ENCODE measurements at places on chromosomes 16 and 17.

GRCh38 chr16:77977339-77977738, 45.0 kb upstream of the CLEC3A start:
- DNase-seq, result no peak

DNA sequence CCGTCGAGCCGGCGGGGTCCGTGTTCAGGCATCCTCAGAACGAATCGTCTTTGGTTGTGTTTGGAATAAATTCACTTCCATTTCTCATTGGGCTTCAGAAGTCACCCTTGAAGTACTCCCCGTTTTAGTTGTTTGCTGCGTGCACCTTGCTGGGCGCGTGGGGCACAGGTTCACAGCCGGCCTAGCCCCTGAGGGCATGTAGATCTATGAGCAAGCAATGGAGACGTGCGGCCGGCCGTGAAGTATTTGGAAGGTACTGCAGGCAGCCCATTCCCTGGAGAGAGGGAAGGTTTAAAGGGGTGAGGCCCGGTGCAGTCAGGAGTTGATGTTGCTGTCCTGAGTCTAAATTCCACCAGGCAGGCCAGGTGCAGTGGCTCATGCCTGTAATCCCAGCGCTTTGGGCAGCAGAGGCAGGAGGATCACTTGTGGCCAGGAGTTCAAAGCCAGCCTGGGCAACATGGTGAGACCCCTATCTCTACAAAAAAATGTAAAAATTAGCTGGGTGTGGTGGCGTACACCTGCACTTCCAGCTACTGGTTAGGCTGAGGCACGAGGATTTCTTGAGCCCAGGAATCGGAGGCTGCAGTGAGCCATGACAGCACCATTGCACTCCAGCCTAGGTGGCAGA, 714 bp downstream of the ACSF3 start:
- DNase-seq, result no peak

DNA sequence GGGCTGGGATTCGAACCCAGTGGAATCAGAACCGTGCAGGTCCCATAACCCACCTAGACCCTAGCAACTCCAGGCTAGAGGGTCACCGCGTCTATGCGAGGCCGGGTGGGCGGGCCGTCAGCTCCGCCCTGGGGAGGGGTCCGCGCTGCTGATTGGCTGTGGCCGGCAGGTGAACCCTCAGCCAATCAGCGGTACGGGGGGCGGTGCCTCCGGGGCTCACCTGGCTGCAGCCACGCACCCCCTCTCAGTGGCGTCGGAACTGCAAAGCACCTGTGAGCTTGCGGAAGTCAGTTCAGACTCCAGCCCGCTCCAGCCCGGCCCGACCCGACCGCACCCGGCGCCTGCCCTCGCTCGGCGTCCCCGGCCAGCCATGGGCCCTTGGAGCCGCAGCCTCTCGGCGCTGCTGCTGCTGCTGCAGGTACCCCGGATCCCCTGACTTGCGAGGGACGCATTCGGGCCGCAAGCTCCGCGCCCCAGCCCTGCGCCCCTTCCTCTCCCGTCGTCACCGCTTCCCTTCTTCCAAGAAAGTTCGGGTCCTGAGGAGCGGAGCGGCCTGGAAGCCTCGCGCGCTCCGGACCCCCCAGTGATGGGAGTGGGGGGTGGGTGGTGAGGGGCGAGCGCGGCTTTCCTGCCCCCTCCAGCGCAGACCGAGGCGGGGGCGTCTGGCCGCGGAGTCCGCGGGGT, at the start of gene CDH1:
Gene CDH1 (plus strand): TSS at position 247 of the 684 bp plus-strand sequence. CDS start 124 bp downstream, at position 371.
- peak; percentile 17 for DNase-seq

DNA sequence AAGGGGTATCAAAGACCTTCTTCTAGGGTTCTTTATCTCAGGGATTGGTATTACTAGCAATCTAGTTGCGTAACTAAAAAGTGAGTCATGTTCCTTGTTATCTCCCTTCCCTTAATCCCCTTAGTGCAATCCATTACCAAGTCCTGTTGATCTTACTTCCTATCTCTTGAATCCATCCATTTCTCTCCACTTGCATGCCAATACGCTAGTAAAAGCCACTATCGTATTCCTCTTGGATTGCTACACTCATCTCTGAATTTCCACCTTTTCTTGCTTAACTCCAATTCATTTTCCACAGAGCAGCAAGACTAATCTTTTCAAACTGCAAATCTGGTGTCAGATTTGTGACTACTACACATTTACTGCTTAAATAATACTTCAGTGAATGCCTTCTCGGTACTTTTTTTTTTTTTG, 1.8 kb upstream of the ADAT1 start:
- no peak for DNase-seq

- peak; percentile 30 for DNase-seq
These were observed 25.9 kb downstream of the CYB561 start for GRCh38 chr17:63419949-63420867.

GRCh38 chr16:83781-84615, 6.0 kb downstream of the MPG start:
- no peak for DNase-seq

DNA sequence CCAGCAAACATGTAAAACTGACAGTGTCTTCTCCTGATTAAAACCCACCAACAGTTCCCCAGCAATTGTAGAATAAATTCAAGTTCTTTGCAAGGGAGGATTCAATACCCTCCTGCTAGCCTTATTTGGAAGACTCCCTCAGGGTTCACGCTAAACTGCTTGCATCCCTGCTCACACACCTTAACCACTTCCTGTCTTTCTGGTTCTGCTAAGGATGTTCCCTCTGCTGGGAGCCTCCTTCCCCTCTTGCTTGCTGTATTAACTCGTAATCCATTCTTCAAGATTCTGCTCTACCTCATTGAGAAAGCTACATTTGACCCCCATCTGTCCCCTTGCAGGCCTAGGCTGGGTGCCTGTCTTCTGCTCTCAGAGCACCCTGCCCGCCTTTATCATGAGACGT, 2.3 kb upstream of the SHISA6 start:
- DNase-seq, result no peak

DNA sequence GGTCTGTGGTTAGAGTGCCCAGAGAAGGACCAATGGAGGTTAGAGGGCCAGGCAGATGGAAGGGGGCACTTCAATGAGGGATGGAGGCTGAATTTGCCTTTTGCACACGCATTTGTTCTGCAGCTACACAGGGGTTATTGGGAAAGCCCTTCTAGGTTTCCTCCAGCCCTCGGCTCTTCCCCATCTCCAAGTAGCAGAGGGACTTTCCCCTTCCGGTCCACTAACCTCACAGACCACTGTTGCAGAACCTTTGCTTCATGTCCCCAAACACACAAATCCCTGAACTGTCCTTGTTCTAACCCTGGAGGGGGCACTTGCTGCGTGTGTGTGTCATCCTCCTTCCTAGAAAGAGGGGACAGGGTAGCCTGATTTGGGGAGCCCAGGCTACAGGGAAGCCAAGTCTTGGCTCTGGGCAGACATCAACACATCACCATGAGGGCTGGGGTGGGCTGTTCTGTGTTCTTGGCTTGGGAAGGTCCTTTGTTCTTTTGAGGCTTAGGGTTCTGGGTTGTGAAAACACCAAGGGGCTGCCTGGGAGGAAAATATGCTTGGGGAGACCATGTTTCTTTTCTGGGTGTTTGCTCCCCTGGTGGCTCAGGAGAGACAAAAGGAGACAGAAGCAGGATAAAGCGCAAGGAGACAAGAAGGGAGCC, 7.3 kb upstream of the NR1D1 start:
- no peak for DNase-seq

- DNase-seq, result no peak
These were observed 43.0 kb downstream of the BEAN1 start for GRCh38 chr16:66469947-66470546.

DNA sequence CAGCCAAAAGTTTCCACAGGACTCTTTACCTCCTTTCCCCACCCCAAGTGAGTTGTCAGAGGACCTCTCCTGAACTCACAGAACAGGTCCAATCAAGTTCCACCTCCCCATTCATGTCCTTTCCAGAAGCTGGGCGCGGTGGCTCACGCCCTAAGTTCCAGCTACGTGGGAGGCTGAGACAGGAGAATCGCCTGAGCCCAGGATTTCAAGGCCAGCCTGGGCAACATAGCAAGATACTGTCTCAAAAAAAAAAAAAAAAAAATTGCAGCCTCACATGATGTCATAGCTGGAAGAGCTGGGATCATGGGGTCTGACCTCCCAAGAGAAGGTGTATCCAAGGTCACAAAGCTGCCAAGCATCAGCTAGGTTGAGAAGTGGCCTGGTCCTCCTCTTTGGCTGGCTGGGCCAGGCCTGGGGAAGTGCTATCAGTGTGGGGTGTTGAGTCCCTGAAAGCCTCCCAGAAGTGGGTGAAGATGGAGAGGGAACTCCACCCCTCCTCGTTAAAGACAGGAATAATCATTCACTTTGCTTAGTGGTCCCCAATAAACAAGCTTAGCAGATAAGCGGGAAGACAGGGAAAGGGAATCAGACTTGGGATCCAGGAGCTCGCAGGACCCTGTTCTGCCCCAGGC, 5.5 kb upstream of the MNT start:
- no peak for DNase-seq

DNA sequence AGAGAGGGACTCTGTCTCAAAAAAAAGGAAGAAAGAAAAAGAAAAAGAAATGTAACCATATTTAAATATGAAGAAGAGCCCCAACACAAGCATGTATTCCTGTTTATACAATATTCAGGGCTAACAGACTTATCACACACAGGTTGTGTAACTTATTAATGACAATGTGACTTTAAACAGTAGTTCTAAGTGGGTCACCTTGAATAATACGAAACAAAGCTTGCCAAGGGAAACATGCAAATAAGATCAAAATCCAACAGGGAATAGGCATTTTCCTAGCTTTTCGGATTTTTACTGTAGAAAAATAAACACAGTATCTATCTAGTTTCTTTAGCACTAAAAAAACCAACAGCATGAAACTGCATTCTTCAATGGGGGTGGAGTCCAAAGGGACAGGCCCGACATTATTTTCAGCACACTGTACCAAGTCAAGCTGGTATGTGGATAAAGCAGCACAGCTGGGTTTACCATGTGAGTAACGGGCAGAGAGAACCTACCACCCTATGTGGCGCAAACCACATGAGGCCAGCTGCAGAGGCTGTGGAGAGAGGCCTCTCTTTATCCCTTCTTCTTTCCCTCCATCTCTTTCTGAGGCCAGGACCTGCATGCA, 45.3 kb downstream of the TOM1L2 start:
- DNase-seq, result no peak

GRCh38 chr16:4019371-4019791, 96.9 kb downstream of the ADCY9 start:
- no peak for DNase-seq

DNA sequence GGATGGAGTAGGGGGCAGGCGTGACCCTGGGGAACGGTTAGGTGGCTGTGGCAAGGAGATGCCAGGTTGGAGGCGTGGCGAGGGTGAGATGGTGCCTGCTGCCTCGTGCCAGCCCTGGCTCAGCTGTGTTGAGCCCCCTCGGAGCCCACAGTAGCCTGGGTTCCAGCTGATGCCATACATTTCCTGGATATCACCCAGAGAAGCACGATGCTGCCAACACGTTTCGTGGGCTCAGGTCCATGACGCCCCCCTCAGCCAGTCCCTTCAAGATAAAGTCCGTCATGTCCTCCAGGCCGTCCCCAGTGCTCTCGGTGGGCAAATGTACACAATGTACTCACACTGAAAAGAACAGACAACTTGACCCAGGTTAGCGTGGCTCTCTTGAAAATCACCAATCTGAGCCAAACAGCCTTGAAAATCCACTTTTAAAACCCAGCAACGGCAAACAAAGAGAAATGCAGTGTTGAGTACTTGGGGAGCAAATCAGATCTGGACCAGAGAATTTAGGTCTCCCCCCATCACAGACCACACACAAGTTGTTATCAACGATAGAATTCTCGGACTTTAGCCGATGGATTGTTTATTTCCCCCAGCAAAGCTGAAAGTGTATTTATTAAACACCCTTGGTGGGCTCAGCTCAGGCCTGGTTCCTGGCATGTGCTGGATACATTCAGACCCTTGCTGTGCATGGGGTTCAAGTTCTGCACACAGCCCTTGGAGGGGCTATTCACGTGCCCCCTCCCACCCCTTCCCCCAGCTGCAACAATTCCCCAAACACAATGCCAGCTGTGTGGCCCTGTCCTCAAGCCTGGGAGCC, 102.8 kb upstream of the PLCG2 start:
- DNase-seq, result no peak

DNA sequence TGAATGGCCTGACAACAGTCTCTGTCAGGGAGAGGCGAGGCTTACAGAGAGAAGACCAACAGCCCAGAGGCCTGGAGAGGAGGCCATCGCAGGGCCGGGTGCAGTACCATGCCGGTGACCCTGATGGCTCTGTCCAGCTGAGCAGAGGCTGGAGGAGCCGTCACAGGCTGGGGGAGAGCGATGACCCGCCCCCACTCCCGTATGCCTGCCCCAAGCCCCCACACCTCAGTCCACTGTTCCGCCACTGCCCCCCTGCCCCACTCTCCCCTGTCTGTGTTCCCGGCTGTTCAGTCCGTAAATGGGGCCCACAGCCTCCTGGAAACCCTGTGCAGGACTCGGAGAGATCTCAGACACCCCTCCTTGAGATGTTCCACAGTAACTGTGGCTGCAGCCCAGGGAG, 12.8 kb upstream of the FAM83G start:
- no peak for DNase-seq

GRCh38 chr17:73465953-73466230, 154.1 kb upstream of the CDC42EP4 start:
- no peak for DNase-seq

DNA sequence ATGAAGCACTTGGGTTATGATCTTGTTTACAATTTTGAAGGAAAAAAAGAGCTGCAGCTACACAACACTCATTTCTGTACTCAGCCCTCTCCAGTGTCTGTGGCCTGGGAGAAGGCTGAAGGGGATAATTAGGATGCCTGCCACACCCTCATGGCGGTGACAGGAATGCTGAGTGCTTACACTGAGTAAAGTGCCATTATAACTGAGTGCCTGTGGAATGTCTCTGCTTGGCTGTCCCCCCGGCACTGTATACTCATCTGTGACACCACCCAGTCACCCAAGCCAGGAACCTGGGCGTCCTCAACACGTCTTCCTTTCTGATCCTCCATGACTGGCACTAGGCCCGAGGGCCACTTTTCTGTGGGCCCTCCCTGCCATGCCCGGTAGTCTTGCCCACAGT, 3.5 kb upstream of the MRPL38 start:
- no peak for DNase-seq

DNA sequence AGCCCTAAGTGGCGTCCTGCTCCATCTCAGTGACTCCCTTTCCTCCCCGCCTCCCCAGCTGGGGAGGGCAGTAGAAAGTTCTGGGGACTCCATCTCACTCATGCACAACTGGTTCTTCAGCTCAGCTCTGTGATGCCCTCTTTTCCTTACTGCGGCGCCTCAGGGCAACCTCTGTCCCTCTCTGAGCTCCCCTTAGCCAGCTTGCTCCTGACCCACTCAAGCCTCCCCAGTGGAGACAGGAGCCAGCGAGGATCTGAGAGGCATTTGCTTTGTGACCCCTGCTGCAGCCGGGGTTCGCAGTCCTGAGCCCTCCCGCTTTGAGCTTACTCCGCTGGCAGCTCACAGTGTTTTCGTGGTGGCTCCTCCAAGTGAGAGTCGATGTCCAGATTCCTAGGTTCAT, 6.2 kb upstream of the MRC2 start:
- no peak for DNase-seq

DNA sequence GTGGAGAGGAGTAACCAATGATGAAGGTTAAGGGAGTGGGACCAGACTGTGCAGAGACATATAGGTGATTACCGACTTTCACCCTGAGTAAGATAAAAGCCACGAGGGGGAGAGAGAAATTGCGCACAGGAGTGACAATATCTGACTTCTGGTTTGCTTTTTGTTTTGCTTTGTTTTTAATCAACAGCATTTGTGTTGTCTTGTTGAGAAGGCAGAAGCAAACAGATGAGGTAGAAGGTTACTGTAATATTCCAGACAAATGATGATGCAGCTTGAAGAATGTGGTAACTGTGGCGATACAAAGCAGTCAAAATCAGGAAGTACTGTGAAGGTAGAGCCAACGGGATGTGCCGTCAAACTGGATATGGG, 7.5 kb downstream of the PELP1 start:
- no peak for DNase-seq

- DNase-seq, result peak; percentile 28
These were observed 537 bp upstream of the GJC1 start for GRCh38 chr17:44830359-44831288.
